HS-5 (cell line): ENCODE measurements at places on chromosomes 4 and X.

GRCh38 chr4:5821665-5822358, 71.1 kb downstream of the CRMP1 start:
- DNase-seq: no peak

- no peak for DNase-seq
Measured at GRCh38 chr4:16078195-16078760, 5.5 kb downstream of the PROM1 start.

DNA sequence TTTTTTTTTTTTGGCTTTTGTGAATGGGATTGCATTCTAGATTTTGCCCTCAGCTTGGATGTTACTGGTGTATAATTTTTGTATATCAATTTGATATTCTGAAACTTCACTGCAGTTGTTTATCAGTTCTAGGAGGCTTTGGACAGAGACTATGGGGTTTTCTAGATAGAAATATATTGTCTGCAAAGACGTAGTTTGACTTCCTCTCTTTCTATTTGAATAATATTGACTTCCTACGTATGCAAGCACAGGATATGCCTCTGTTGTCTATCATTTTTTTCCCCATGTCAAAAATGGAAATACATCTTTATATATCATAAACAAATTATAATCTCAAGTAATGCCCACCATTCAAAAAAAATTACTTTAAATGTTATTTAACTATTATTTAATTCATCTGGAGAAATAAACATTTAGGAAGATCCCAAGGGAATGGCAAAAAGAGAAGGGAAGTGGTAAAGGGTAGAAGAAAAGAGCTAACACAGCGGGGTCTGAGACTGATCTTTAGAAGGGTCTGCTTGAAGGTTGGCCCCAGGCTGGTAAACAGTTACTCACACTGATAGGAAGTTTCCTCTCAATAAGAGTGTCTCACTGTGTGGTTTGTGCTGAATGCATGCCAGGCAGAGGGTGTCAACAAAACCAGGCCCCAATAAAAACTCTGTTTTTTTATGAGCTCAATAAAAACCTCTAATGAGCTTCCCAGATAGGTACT, 35.7 kb downstream of the ZNF518B start:
- DNase-seq: no peak

- no peak for DNase-seq
Measured at GRCh38 chr4:136526517-136526916, 1005.8 kb downstream of the PCDH18 start.

- DNase-seq: no peak
Measured at GRCh38 chr4:176981074-176981473, 188.4 kb upstream of the VEGFC start.

- no peak for DNase-seq
Measured at GRCh38 chrX:69285881-69286564, 120.8 kb upstream of the PJA1 start.

- DNase-seq: no peak
Measured at GRCh38 chrX:4570151-4570550, 856.7 kb upstream of the PRKX start.

- DNase-seq: no peak
Measured at GRCh38 chrX:18949291-18949943, 34.5 kb downstream of the PHKA2 start.

DNA sequence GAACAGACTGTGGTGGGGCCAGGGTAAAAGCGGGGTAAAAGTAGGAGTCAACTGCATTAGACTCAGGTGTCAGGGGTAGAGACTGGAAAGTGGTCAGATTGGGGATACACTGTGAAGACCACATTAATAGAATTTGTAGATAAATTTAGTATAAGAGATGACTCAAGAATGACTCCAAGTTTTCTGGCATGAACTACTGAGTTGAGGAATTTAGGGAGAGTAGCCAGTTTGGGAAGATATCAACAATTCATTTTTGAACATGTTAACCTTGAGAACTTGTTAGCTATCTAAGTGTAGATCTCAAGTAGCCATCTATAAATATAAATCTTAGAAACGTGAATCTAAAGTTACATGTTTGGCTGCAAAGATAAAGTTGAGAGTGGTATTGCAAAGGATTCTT, 206.9 kb upstream of the HCCS start:
- no peak for DNase-seq
